ENCODE measurements at places on chromosomes 4 and X. TPM values are rescaled to one million over a fixed set of nuclear protein-coding genes. Genes with fewer than 3 reads are reported as not detected.

The RTL5 gene
- total RNA-seq: 2.7 TPM

The TFE3 gene
- 67.7 TPM for total RNA-seq

The ZNF674 gene
- total RNA-seq: 0.81 TPM

The BEX2 gene
- 6.0 TPM for total RNA-seq

The FBXL5 gene
- 65.0 TPM for total RNA-seq

The BEND2 gene
- not detected for total RNA-seq

The THAP9 gene
- total RNA-seq: 1.5 TPM

The MFAP3L gene
- total RNA-seq: 5.6 TPM

The CCKAR gene
- total RNA-seq: not detected

The EGFL6 gene
- total RNA-seq: under 0.01 TPM

The F8A3 gene
- 15.6 TPM for total RNA-seq

The HPGDS gene
- total RNA-seq: not detected

The SPACA5 gene
- total RNA-seq: not detected

The MAGEA11 gene
- total RNA-seq: not detected

The MAP7D2 gene
- total RNA-seq: 0.65 TPM

The ETDA gene
- not detected for total RNA-seq

Measured in mesangial cell (primary cell).